ENCODE measurements at places on chromosomes 7 and 10.
A peak's percentile ranks its signal among the peaks of the same experiment; 100 is the strongest.

- no peaks in the 10 kb centered on the region for H3K27me3 ChIP-seq
- DNase-seq = no peak
- H3K36me3 ChIP-seq = no peaks in the 10 kb centered on the region
These were observed 65.1 kb downstream of the MET start for GRCh38 chr7:116736927-116737715.

- H3K36me3 ChIP-seq = no peaks in the 10 kb centered on the region
- no peak overlapping the region for H3K4me3 ChIP-seq
- DNase-seq = no peak
- peaks cover 14% of the 10 kb centered on the region for H3K4me1 ChIP-seq
- no peak overlapping the region for H3K27ac ChIP-seq
These were observed 46.4 kb downstream of the ELFN1 start for GRCh38 chr7:1716263-1717094.

- H3K4me3 ChIP-seq = no peak overlapping the region
- H3K27ac ChIP-seq = no peak overlapping the region
- H3K36me3 ChIP-seq = no peaks in the 10 kb centered on the region
- DNase-seq = no peak
- no peaks in the 10 kb centered on the region for H3K4me1 ChIP-seq
These were observed 350.6 kb upstream of the MKI67 start for GRCh38 chr10:128476845-128477244.

DNA sequence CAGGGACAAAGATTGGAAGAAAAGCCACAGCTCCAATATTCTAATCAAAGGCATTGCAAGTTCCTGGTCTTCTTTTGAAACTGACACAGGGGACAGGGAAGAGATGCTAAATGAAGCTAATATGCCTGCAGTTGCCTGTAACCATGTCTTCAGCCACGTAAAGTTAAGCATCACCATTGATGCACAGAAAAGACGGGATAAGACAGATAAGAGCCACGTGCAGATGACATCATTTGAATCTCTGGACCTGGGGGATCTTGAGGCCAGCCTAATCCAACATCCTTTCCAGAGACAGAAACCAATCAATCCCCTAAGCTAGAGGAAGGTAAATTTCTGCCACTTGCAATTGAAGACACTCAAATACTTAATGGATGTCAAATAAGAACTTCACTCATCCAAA is 93.4 kb downstream of the PIP4K2A start:
- H3K36me3 ChIP-seq = no peaks in the 10 kb centered on the region
- peaks cover 37% of the 10 kb centered on the region for H3K4me1 ChIP-seq
- no peaks in the 10 kb centered on the region for H3K27me3 ChIP-seq
- DNase-seq = no peak

DNA sequence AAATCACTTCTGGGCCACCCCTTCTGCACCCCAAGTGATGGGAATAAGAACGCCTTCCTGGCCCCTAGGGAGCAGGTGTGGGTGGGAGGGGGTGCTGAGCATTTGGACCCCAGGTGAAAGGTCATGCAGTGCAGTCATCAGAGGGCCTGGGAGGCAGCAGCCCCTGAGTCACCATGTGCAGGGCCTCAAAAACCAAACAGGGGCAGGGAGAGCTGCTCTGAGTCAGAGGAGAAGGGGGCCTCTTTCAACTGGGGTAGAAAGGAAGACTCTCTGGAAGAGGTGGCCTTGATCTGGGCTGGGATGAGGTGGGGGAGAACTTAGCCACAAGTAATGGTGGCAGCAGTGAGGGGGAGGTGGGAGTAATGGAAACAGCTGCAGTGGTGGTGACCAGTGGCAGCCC is 164.3 kb downstream of the BUB3 start:
- H3K27me3 ChIP-seq = no peaks in the 10 kb centered on the region
- H3K4me3 ChIP-seq = no peak overlapping the region
- no peak overlapping the region for H3K27ac ChIP-seq
- H3K4me1 ChIP-seq = peaks cover 12% of the 10 kb centered on the region

GRCh38 chr7:91201442-91202113 is 62.7 kb upstream of the FZD1 start:
- H3K4me3 ChIP-seq = peak overlapping the region; percentile 26
- peak overlapping the region; percentile 69 for H3K27ac ChIP-seq
- no peaks in the 10 kb centered on the region for H3K36me3 ChIP-seq
- peak; percentile 68 for DNase-seq
- peaks cover 36% of the 10 kb centered on the region for H3K4me1 ChIP-seq
- no peaks in the 10 kb centered on the region for H3K27me3 ChIP-seq

DNA sequence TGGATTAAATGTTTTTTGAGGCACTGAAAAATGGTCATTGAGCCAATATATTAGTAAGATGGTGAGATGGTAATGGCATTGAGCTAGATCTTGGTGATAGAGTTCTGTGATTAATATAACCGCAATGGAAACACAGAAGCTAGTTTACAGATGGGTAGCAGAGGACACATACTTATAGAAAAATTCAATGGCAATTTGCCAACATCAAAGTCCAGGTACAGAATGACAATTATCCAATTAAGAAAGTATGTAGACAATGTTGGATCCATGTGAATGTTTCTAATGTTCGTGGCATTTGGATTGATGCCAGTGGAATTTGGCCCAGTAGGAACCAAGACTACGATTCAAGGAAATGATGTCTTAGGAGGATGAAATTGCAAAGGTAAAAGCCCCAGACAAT is 187.8 kb downstream of the GNAT3 start:
- no peaks in the 10 kb centered on the region for H3K27me3 ChIP-seq
- H3K27ac ChIP-seq = no peak overlapping the region
- no peak for DNase-seq
- H3K36me3 ChIP-seq = no peaks in the 10 kb centered on the region

DNA sequence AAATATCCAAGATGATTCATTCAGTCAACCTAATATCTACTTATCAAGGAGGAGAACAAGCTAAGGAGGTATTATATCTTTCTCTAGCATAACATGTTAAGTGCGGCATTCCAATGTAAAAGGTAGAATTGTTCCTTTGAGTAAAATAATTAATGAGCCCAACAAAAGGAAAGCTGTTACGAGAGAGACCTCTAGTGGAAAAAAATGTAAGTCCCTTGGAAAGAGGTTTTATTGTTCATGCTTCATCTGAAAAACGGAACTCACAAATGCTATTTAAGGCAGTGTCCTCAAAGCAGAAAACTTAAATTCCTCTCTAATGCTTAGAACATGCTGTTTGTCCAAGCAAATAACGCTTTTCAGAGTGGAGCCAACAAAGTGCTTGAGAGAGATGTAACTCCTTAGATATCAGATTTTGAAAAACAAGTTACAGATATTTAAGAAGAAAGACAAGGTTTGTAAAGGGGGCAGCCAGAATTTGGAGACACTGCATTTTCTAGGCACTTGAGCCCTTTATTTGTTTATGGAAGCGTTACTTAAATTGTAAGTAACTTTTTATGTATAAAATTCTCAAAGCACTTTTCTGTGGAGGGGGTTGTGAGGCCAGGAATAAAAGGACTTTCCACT is 119.9 kb downstream of the TFEC start:
- H3K27ac ChIP-seq = no peak overlapping the region
- no peak overlapping the region for H3K4me3 ChIP-seq
- peak; percentile 48 for DNase-seq
- no peaks in the 10 kb centered on the region for H3K27me3 ChIP-seq

DNA sequence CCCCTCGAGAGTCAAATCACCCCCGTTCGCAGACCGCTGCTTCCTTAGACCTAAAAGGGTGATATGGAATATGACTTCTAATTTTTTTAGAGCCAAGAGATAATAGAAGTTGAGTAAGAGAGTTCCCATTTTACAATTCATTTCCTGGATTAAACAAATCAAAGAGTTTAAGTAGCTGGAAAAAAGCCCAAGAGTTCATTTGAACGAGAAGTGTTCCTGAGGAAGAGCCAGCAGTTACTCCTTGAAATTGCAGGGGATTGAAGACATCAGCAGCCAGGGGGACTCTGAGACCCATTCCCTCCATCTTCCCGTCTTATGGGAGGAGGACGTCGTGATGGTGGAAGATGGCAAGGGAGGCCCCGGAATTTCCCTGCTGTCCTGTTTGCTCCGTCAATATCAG is 277.0 kb downstream of the WDR11 start:
- no peaks in the 10 kb centered on the region for H3K27me3 ChIP-seq
- H3K4me1 ChIP-seq = peaks cover 7% of the 10 kb centered on the region
- DNase-seq = no peak
- no peaks in the 10 kb centered on the region for H3K36me3 ChIP-seq
- no peak overlapping the region for H3K4me3 ChIP-seq

DNA sequence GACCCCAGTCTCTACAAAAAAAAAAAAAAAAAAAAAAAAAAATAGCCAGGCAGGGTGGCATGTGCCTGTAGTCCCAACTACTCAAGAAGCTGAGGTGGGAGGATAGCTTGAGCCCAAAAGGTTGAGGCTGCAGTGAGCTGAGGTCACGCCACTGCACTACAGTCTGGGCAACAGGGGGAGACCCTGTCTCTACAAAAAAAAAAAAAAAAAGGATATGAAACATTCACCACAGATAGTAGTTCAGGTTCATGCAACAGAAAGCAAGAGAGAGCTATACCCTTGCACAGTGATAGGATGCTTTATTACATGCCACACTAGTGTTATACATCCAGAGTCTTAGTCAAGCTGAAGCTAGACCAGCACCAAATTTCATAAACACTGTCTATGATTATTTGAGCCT is 148.4 kb upstream of the KAT6B start:
- no peak overlapping the region for H3K4me3 ChIP-seq
- H3K4me1 ChIP-seq = peaks cover 7% of the 10 kb centered on the region
- H3K36me3 ChIP-seq = no peaks in the 10 kb centered on the region
- no peak overlapping the region for H3K27ac ChIP-seq
- DNase-seq = no peak

DNA sequence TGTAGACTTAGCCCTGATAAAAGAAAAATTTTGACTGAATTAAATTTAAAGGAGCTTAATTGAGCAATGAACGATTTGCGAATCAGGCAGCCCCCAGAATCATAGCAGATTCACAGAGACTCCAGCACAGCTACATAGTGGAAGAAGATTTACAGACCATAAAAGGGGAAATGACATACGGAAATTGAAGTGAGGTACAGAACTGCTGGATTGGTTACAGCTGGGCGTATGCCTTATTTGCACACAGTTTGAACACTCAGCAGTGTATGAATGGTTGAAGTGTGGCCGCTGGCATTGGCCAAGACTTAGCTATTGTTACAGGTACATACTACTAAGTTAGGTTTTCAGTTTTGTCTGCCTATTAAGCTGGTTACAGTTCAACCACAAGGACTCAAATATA is 433.5 kb upstream of the CELF2 start:
- peaks cover 6% of the 10 kb centered on the region for H3K4me1 ChIP-seq
- H3K27ac ChIP-seq = no peak overlapping the region
- H3K27me3 ChIP-seq = no peaks in the 10 kb centered on the region
- no peaks in the 10 kb centered on the region for H3K36me3 ChIP-seq
- no peak overlapping the region for H3K4me3 ChIP-seq
- no peak for DNase-seq

DNA sequence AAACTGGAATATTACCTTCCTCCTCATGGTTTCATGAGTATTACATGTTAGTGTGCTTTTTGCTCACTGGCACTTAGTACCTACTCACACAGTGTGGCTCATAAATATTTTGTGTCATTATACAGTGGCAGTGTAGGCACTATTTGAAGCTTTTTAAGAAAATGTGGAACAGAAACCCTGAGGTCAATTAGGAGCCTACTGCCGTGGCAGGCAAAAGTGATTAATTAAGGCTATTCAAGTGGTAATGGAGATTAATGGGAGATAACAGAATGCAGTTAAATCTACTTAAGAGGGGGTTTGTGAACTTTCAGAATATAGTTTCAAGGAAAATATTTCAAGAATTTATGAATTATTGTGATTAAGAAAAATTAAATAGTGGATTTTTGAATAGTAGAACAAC is 277.6 kb downstream of the HGF start:
- H3K36me3 ChIP-seq = no peaks in the 10 kb centered on the region
- H3K4me3 ChIP-seq = no peak overlapping the region
- no peak for DNase-seq
- H3K27ac ChIP-seq = no peak overlapping the region
- peaks cover 10% of the 10 kb centered on the region for H3K4me1 ChIP-seq

DNA sequence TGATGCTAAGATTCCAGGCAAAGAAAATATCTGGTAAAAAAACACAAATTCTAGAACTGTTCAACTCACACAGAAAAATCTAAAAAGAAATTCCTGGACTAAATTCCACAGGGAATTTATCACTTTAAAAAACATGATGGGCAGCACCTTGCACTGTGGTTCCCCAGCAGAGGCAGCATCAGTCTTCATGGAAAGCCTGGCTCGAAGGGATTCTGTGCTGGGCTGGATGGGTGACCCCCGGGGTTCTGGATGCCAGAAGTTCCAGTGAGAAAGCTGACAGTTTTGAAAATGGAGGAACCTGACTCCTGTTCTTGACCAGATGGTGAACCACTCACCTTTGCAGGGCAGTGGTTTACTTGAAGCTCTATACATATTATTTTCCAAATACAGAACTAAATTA is 52.0 kb downstream of the RAB11FIP2 start:
- DNase-seq = peak; percentile 21
- H3K27me3 ChIP-seq = no peaks in the 10 kb centered on the region
- peaks cover 29% of the 10 kb centered on the region for H3K4me1 ChIP-seq
- no peaks in the 10 kb centered on the region for H3K36me3 ChIP-seq

DNA sequence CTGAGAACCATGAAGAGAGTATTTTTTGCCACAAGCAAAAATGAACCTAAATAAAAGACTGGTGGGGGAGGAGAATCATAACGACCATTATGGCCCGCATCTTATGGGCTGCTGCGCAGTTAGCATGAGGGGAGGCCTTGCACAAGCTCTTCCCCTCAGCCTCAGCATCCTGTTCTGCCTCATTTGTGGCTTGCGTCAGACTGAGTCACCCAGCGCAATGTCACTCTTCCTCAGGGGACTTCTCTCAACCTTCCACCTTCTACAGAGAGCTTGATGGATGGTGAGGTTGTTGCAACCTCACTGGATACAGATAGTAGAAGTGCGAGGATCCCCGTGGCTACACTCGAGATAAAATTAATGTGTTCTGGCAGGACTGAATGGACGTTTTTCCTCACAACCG is 16.8 kb upstream of the GPR15LG start:
- H3K27ac ChIP-seq = no peak overlapping the region
- no peak overlapping the region for H3K4me3 ChIP-seq
- H3K27me3 ChIP-seq = no peaks in the 10 kb centered on the region
- no peak for DNase-seq
- peaks cover 9% of the 10 kb centered on the region for H3K36me3 ChIP-seq
- no peaks in the 10 kb centered on the region for H3K4me1 ChIP-seq

- H3K4me1 ChIP-seq = peaks cover 9% of the 10 kb centered on the region
- H3K4me3 ChIP-seq = no peak overlapping the region
- H3K27ac ChIP-seq = no peak overlapping the region
These were observed 3.7 kb upstream of the TRIP6 start for GRCh38 chr7:100863406-100863950.

GRCh38 chr7:94823947-94824346 is 83.4 kb upstream of the PPP1R9A start:
- H3K4me3 ChIP-seq = no peak overlapping the region
- no peak for DNase-seq
- H3K36me3 ChIP-seq = no peaks in the 10 kb centered on the region
- H3K4me1 ChIP-seq = no peaks in the 10 kb centered on the region

GRCh38 chr10:97766106-97766810 is 5.5 kb downstream of the SFRP5 start:
- H3K36me3 ChIP-seq = no peaks in the 10 kb centered on the region
- H3K27ac ChIP-seq = no peak overlapping the region
- no peak for DNase-seq
- no peak overlapping the region for H3K4me3 ChIP-seq
- peaks cover 37% of the 10 kb centered on the region for H3K27me3 ChIP-seq

- DNase-seq = no peak
- H3K4me3 ChIP-seq = no peak overlapping the region
- H3K27ac ChIP-seq = no peak overlapping the region
- no peaks in the 10 kb centered on the region for H3K36me3 ChIP-seq
These were observed 64.1 kb upstream of the MSRB2 start for GRCh38 chr10:23031318-23031717.

- no peak for DNase-seq
- no peaks in the 10 kb centered on the region for H3K36me3 ChIP-seq
- no peaks in the 10 kb centered on the region for H3K27me3 ChIP-seq
These were observed 106.4 kb downstream of the GSAP start for GRCh38 chr7:77309714-77310220.

Measured in neural progenitor cell (in vitro differentiated cells).